Stimulated activated CD8-positive, alpha-beta memory T cell treated with anti-CD3 and anti-CD28 coated beads, Interleukin-7, amount 100 ng/mL, for 4 hours (primary cell): ENCODE measurements at places on chromosomes 3 and 15.

GRCh38 chr3:157040456-157040855 lies 119.5 kb downstream of the CCNL1 start:
- DNase-seq = no peak

DNA sequence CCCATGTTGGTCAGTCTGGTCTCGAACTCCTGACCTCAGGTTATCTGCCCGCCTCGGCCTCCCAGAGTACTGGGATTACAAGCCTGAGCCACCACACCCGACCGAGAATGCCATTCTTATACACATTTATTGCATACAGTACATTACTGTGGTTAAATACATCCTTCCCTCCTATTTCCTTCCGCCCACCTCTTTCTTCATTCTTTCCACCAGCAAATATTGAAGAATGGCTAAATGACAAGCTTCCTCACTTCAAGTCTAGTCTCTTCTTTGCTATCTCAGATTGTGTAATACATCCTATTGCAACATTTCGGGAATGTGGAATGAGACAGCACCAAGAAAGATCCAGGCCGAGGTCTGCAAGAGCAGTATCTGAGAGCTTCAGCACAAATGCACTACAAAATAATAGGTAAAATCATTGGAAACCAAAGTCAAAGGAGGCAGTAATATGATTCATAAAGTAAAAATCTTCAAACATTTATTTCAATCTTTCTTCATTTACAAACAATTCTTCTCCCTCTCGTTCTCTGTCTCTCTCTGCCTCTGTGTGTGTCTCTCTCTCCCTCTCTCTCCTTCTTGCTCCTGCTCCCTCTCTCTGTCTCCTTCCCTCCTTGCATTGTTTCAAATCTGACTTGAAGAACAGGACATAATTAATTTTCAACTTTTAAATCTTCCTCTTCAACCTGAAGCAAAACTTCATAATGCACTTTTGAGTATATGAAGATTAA lies 94.7 kb upstream of the TGFBR2 start:
- DNase-seq = no peak

GRCh38 chr15:33675246-33675645 lies 293.1 kb upstream of the CHRM5 start:
- no peak for DNase-seq

- DNase-seq = no peak
Measured at GRCh38 chr3:195895078-195895860, 13.1 kb downstream of the TNK2 start.

DNA sequence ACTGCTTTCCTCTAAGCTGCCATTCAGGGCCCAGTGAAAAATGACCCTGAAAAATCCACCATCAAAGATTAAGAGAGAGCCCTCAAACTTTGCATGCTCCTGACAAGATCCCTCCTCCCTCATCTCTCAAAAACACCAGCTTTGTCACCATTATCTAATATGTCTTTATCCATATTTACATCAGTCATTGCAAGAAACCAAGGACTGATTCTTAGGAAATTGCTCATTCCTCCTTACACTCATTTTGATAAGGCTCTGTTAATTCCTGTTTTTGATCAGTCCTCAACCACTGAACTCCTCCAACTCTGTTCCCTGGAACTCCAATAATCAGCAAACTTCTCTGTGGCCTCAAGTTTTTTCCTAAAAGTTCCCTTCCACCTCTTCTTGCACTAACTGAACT lies 51.8 kb downstream of the CD200 start:
- DNase-seq = no peak

- DNase-seq = no peak
Measured at GRCh38 chr3:35224565-35225295, 414.6 kb upstream of the ARPP21 start.

GRCh38 chr3:149245738-149246451 lies 24.3 kb upstream of the CP start:
- DNase-seq = no peak

DNA sequence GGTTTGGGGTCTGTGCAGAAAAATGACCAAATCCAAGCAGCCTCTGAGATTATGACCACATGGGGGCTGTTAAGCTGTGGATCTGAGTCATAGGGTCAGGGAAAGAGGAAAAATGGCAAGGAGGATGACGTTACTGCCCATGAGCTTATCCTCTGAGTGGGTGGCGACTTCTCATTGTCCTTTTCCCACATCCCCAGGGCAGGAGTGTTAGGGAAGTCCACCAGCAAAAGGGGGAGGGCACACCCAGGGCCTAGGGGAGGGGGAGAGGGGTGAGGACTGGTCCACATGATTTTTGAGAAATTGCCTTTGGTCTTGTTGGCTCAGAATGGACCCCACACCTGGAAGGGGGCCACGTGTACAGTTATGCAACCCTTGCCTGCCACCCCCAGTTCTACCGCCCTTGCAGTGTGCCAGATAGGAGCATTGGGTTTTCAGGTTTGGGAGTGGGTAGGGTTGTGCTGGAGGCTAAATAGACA lies 2.6 kb downstream of the CD276 start:
- DNase-seq = no peak

DNA sequence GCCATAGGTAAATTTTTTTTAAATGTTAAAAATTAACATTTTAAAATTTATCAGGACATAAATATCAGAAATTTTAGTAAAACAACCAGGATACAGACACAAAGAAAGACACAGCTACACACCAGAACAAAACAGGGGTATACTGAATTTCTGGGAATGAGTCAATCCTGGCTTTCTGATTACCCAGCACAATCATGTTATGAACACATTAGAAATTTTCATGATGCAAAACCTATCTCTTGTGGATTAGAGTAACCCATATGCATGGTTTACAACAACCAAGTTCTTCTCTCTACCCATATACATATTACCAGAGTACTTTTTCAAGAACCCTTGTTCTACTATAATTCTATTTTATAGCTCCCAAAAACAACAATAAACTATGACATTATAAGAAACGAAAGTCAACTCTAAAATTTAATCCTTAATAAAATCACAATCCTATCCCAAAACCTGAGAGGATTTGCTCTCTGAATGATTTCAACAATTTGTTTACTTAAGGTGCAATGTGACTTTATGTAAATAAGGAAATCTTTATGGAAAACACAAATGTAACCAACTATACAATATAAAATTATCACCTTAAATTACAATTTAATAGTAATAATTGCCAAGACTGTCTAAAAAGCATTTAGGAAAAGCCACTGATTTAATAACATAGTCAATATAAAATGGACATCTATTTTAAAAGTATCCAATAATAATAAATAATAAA lies 184.5 kb downstream of the TBC1D5 start:
- no peak for DNase-seq

- DNase-seq = no peak
Measured at GRCh38 chr15:40397688-40398412, 7.7 kb upstream of the IVD start.

- DNase-seq = no peak
Measured at GRCh38 chr3:119930286-119930685, 148.4 kb downstream of the NR1I2 start.

GRCh38 chr15:89356634-89357298 lies 22.1 kb upstream of the POLG start:
- DNase-seq = no peak
